GM12864 (cell line): ENCODE measurements at places on chromosomes 5 and 9.

GRCh38 chr9:128001779-128002298, 21.1 kb upstream of the EEIG1 start:
- DNase-seq: no peak

GRCh38 chr9:10048994-10049393, 563.8 kb downstream of the PTPRD start:
- DNase-seq: no peak

GRCh38 chr5:137142764-137143605, 356.1 kb downstream of the SPOCK1 start:
- no peak for DNase-seq

- no peak for DNase-seq
Measured at GRCh38 chr9:35743452-35743851, 5.6 kb downstream of the GBA2 start.
